ENCODE measurements at places on chromosomes 3 and 15.

DNA sequence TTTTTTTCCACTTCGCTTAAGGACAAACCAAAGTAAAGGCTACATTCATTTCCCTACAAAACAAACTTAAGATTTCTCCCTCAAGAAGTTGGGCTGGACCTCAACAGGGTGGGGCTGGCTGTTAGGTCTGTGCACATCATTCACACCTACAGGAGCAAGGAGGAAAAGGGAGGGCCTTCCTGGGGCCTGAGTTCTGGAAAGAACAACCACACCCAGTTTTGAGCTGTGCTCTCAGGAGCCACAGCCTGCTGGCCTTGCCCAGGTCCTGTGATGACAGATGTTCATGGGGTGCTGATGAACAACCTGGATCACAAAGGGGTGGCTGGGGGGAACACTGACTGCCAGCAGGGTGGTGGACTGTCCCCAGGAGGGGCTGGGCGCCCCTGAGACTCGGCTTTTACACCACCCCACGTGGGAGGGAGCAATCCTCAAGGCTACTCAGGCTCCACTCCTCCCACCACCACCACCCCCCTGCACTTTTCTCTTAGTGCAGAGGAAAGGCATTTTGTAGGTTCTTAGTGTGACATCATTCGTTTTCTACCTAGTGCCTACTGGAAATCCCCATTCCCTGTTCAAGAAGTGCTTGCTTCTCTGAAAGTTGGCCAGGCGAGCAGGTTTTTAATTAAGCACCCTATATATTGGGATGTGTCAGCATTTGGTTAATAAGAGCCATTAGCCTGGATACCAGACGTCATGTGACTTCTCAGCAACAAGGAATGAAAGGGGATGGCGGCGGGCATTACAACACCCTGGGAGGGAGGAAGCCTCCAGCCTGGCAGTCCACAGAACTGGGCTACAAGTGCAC is 35.7 kb downstream of the CCNB2 start:
- no peak for DNase-seq

GRCh38 chr3:172885704-172886103 is 135.2 kb downstream of the ECT2 start:
- no peak for DNase-seq

- no peak for DNase-seq
Measured at GRCh38 chr3:32819551-32820348, 2.0 kb downstream of the TRIM71 start.

GRCh38 chr15:25693321-25694238 is 169.5 kb downstream of the ATP10A start:
- DNase-seq, result no peak

- peak; percentile 78 for DNase-seq
Measured at GRCh38 chr3:57068437-57069089, 8.1 kb downstream of the SPATA12 start.

DNA sequence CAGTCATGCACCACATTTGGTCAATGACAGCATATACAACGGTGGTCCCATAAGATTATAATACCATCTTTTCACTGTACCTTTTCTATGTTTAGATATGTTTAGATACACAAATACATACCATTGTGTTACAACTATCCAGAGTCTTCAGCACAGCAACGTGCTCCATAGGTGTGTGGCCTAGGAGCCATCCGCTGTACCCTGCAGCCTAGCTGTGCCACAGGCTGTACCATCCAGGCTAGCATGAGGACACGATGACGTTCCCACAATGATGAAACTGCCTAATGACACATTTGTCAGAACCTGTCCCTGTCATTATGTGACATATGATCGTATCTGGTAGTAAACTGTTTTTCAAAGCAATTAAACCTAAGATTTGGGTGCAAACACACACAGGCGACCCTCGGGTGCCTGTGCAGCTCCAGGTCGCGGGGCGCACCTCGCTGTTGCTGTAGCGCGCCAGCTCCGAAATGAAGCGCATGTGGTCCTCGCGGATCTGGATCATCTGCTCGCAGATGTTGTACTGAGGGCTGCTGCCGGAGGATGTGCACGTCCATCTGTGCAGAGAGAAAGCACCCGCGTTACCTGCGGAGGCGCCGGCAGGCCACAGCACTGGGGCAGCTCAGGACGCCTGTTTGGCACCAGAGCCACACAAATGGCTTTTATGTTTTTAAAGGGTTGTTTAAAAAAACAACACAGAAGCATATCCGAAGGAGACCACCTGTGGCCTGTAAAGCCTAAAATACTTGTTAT is 48.2 kb downstream of the CYFIP1 start:
- no peak for DNase-seq

- DNase-seq, result no peak
Measured at GRCh38 chr3:68007621-68008226, 353.3 kb upstream of the SUCLG2 start.

- no peak for DNase-seq
Measured at GRCh38 chr15:85555875-85556617, 175.6 kb downstream of the AKAP13 start.

DNA sequence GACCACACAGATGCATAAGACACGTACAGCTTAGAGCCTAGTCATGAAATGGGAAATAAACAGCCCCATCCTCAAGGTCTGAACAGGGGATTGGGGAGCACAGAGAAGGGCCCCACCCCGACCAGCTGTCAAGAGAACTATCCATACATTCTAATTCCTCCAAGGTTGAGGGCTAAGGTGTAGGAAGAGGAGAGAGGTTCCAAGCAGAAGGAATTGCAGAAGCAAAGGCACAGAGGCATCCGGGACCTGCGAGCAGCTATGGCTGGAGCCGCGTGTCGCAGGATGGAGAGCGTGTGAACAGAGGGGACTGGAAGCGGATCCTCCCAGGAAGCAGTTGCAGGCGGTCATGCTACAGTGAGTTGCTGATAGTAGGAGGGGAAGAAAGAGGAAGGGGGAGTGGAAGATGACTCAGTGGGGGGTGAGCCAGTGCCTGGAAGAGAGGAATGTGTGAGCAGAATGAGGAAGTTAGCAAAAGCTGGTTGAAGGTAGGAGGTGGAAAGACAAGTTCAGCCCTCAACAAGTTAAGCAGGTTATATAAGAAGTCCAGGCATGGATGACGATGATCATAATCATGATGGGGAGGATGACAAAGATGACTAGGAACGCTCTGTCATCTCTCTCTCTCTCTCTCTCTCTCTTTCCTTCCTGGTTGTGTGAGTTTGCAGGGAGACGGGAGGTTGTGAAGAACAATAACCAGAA is 89.7 kb downstream of the LIPC start:
- DNase-seq, result no peak

DNA sequence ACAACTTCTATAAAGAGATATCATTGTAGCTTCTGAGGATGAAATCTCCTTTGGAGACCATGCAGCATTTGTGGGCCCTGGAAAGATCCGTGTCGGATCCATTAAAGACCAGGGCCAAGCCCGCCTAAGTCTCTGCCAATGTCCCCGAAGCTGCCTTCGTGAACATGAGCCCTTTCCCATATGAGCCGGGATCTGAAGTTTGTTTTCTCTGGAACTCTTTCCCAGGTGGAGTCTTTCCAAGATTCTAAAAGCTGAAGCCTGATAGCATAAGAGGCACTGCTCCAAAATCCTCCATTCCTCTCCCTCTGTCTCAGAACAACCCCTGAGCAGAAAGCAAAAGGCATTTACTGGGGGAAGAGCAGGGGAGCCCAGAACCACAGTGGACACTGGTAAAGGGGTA is 274.6 kb downstream of the NTRK3 start:
- no peak for DNase-seq

GRCh38 chr15:50653156-50653743 is 33.3 kb downstream of the TRPM7 start:
- DNase-seq, result no peak

DNA sequence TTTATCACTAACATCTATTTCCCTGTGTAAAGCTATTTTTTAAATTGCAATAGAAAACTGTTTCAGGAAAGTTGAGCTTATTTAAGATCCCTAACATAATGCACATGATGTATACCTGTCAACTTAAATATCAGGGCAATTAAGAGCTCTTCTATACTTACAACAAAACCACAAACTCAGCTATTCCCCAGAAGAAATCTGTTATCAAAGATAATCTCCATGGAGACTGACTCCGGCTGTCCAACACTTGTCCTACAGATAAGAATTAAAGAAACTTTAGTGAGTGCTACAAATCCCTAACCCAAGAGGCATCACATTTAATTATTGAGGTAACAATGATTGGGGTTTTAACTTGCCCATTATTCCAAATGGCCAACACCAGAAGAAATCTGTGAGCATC is 3.4 kb downstream of the SELENOK start:
- DNase-seq, result no peak

GRCh38 chr3:73484656-73485248 is 140.0 kb downstream of the PDZRN3 start:
- no peak for DNase-seq

GRCh38 chr3:105137911-105138310 is 228.8 kb upstream of the ALCAM start:
- no peak for DNase-seq

DNA sequence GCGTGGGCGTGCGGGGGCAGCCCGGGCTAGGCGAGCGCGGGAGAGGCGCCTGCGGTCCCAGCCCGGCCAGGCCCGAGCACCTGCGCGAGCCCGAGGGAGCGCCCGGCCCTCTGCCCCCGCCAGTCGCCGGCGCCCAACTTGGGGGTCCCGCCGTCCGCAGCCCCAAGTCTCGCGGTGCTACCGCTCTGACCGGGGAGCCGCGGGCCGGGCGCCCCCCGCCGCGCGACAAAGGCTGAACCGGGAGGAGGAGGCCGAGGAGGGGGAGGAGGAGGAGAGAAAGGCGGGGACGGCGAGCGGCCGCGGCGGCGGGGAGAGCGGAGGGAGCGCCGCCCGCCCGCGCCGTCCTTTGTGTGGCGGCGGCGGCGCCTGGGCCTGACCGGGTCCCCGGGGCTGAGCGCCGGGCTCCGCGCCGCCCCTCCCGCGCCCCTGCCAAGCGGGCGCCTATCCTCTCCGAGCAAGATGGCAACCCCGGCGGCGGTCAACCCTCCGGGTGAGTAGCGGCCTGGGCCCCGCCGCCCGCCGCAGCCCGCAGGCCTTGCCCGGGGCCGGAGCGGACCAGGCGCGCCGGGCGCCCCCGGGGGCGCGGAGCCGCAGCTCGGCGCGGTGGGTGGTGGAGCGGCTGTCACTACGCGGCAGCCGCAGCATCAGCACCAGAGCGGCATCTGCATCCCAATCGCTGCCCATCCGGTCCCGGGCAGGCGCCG is at the start of gene ARNT2:
Gene ARNT2 (plus strand): TSS at position 326 of the 704 bp plus-strand sequence. CDS start 134 bp downstream, at position 460.
- DNase-seq, result no peak

GRCh38 chr3:58049143-58049785 is 41.0 kb downstream of the FLNB start:
- DNase-seq, result no peak

DNA sequence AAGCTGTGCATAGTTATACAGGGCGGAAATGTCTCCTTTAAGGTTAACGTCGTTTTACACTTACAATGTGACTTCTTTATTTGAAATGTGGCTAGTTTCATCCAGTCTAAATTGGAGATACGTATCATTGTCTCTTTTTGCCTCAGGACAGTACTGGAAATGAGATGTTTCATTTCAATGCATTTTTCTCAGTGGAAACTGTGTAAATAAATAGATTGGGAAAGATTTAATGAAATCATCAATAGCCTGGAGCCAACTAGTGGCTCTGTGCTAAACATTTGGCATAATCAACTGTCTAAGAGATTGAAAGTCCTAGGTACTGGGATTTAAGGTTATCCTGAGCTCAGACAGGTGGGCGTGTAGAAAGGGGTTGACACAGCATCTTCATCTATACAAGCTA is 691.5 kb upstream of the CCDC54 start:
- DNase-seq, result no peak

DNA sequence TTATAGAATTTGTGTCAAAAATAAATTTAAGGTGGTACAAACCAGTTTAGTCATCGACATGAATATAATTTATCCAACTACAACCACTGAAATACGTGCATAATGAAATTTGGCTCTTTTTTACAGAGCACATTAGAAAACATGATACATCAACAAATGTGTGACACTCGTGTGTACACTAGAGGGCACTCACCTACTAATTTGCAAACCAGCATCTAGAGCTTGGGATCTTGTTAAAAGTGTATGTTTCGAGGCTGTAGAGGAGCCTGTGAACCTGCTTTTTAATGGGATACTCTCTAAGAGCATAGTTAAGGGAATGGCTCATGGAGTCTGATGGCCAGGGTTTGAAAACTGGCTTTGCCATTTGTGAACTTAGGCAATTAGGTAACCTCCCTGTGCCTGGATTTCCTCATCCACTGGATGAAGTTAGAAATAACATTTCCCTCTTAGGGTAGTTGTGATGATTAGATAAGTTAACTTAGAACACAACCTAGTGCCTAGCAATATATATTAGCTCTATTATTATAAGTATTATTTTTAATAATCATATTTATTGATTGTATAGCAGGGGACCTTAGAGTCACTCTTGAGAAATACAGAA is 8.8 kb upstream of the CPOX start:
- DNase-seq, result peak; percentile 44

DNA sequence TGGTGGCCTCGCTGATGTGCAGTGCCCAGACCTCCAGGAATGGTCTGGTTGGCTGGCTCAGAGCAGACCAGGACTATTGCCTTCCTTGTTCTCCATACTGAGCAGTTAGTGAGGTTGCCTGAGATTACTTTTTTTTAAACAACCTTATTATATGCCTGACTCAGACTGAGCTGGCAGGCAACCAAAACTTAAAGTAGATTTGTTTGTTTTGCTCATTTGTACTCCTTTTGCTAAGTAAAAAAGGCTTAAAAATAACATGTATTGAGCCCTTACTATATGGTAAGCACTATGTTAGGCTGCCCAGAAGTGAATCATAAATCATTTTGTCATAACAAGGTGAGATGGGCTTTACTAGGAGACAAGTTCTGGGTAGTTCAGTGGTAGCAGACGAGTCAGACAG is 92.4 kb downstream of the GHSR start:
- DNase-seq, result peak; percentile 87

GRCh38 chr3:99896482-99896881 is 78.8 kb downstream of the CMSS1 start:
- DNase-seq, result no peak

- DNase-seq, result peak; percentile 53
Measured at GRCh38 chr3:141227752-141228151, 3.9 kb upstream of the PXYLP1 start.

- no peak for DNase-seq
Measured at GRCh38 chr3:146166415-146166821, 5.4 kb upstream of the PLOD2 start.

GRCh38 chr3:197376735-197377555 is 78.5 kb upstream of the DLG1 start:
- DNase-seq, result no peak

DNA sequence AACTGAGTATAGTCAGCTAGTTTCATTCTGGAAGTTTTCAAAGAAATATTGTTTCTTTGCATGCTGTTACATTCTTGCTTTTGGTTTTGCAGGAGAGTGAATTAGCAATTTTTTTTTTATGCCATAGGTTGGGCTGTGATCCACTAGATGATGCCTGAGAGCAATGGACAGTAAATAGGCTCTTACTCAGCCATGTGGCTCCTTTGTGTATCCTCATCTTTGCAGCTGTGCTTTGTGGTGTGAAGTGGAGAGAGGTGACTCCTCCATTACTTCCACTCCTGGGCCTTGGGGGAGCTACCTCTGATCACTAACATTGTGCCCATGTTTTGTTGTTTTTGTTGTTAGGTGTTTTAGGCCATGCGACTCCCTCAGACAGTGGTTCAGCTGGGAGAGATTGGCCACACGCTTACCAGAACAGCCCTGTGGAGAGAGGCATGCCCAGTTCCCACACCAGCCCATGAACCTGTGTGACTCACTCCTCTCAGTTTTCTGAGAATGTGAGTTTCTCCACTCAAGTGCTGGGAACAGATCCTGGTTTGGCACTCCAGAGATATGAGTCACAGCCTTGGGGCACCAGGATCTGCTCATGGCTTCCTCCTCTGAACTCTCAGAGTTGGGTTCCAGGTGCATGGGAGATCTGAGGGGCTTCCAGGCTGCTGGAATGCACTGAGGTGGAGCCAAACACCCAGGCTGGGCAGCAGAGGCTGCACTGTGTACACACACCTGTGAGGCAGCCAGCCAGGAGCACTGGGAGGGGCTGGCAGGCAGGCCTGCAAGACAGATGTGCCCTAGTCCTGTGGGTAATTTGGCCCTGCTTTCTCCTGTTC is 785.3 kb downstream of the ROBO2 start:
- peak; percentile 96 for DNase-seq
